ENCODE measurements at places on chromosomes 13 and 19.

GRCh38 chr19:39237200-39238184 lies 7.3 kb downstream of the IFNL3 start:
- peak; percentile 83 for DNase-seq

- DNase-seq = no peak
These were observed 105.1 kb downstream of the FRY start for GRCh38 chr13:32136716-32137115.

GRCh38 chr19:29866011-29866410 lies 54.2 kb downstream of the CCNE1 start:
- no peak for DNase-seq

DNA sequence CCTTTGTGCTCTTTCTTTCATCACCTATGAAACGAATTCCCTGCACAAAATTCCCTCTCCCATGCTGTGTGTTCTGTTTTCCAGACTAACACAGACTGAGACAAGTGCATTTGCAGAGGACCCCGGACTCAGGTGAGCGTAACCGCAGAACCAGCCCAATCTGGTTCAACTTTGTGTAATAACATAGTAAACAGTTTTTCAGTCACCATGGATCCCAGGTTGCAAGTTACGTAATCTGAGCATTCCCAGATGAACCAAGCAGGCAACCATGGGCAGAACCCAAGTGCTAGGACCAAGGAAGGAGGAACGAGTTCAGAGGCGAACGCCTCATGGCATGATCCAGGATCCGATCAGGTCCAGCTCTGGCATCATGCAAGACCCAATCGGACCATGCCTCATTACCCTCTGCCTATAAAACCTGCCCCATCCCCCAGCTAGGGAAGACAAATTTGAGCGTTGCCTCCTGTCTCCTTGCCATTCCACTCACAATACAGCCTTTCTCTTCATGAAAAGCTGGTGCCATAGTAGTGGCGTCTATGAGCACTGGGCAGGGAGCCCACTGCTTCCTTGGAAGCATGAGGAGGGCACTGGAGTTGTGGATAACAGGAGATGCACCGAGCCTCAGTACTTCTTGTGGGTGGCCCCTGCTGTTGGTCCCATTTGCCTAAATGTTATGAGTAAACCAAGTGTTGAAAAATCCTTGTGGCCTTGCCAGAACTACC lies 107.6 kb downstream of the ABCC4 start:
- DNase-seq = no peak

DNA sequence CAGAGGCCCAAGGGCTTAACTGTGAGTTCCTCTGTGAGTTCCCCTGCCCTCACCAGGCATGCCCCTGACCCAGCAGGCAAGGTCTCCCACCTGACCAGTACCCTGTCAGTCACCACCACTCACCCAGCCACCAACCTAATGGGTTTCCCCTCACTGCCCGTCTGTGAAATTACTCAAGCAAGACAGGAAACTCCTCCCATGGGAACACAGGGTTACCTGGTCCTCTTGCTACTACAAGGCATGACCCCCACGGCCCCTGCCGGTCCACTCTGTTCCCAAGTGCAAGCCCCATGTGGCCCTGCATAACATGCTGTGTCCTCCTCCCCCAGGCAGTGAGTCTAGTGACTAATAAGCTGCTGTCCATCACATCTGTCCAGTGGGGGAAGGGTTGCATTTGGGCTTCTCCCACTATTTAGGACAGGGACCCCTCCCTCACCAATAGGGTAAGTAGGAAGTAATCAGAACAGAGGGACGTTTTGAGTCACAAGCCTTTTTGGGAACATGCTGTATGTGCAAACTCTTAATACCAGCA lies 8.0 kb upstream of the DHRS12 start:
- no peak for DNase-seq
